ENCODE measurements at places on chromosomes 6 and 20.
A peak's percentile ranks its signal among the peaks of the same experiment; 100 is the strongest.

DNA sequence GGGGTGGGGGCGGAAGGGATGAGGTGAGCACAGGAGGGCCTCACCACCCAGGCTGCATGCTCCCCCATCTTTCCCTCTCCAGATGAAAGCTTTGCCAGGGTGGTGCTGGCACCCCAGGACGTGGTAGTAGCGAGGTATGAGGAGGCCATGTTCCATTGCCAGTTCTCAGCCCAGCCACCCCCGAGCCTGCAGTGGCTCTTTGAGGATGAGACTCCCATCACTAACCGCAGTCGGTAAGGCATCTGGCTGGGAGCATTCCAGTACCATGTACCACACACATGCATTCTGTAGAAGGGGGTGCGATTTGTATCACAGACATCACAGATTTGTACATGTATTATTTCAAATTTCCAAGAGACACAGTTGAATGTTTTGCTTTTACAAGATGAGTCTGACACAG is 40.6 kb upstream of the SRF start:
- no peak for DNase-seq

DNA sequence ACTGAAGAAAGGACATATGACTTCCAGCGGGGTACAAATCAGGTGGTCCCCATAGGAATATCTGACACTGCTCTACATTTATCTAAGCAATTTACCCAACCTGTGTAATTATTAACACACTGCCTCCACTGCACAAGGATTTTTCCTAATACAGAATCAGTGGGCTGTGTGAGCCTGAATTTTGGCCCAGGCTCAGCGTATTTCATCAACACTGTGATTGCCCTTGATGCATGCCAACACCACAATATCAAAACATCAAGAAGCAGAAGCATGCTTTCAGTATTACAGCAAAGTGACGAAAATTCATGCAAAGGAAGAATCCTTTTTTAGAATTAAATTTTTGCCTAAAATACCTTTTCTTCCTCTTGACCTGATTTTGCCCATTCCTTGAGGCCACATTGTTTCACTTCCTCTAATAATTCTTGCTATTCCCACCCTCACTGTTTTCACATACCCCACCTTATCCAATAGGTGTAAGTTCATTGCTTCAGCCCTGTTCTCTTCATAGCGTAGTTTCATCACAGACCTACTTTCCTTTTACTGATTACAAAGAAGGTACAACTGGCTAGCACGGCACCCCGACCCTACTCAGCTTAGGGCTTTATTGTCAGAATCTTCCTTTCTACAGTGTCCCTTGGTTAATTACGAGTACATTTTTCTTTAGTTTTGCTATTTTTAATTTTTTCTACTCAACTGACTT is 83.7 kb upstream of the PTCHD4 start:
- DNase-seq: no peak

- DNase-seq: peak; percentile 62
These were observed 67.2 kb upstream of the SNX9 start for GRCh38 chr6:157755746-157756411.

- DNase-seq: no peak
These were observed 247.8 kb upstream of the TCF21 start for GRCh38 chr6:133641104-133641503.

- no peak for DNase-seq
These were observed 118.8 kb downstream of the CDKAL1 start for GRCh38 chr6:20653085-20653479.

DNA sequence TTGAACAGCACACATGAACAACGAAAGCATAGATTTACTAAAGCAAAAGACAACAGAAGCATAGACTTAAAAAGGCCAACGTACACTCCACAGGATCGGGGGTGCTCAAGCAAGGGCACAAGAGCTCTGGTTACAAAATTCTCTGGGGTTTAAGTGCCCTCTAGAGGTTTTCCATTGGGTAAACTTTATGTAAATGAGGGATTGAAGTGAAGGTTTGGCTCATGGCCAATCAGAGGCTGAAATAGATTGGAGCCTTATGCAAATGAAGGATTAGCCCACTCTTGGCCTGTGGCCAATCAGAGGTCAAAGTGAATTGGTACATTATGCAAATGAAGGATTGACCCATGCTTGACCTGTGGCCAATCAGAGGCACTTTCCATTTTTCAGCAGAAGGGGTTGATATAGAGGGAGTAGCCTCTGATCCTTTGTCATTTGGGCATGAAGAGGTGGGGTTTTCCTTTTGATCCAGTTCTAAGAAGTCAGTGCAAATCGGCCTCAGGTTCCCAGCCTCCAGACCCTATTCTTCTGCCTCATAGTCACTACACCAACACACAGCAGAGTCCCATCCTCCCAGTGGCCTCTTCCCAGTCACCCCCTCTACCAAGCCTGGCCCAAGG is 244.9 kb downstream of the THBS2 start:
- DNase-seq: no peak
